Upper lobe of right lung (tissue), 1 donor: ENCODE measurements at places on chromosomes 7 and 10.

GRCh38 chr10:118307859-118308258 lies 34.3 kb downstream of the FAM204A start:
- DNase-seq: no peak

DNA sequence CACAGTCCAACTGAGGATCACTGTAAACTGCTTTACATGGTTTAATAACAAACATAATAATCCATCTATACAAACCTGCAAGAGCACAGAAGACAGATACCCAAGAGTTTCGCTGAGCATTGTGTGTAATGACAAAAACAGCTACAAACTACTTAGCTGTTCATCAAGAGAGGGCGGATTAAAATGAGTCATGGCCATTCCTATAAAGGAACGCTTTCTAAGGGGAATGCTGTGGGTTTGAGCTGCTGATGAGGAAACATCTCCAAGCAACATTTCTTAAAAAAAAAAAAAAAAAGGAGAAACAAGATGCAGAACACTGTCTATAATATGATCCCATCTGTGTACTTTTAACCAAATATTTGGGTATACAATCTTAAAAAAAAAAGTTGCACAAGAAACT lies 33.8 kb downstream of the VOPP1 start:
- DNase-seq: no peak

DNA sequence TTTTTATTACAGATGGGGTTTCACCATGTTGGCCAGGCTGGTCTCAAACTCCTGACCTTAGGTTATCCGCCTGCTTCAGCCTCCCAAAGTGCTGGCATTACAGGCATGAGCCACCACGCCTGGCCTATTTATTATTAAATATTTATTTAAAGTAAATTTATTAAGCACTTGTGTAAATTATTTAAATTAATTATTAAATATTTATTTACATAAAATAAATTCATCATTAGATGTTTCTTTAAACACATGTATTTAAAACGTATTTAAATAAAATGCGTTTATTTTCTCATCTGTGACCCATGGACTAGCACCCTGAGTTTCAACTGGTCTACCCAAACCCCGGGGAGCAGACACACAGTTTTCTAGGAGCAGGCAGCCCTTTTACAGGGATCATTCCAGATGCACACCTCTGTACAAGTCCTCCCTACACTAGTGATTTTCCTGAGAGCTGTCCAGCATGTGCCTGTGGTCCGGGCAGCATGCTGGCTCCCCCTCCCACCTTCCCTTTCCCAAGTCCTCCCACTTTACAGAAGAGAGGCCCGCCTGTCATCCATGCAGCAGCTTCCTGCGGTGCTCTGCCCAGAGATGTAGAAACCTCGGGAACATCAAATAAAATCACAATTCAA lies 89.2 kb upstream of the ATP6V0A4 start:
- DNase-seq: no peak

DNA sequence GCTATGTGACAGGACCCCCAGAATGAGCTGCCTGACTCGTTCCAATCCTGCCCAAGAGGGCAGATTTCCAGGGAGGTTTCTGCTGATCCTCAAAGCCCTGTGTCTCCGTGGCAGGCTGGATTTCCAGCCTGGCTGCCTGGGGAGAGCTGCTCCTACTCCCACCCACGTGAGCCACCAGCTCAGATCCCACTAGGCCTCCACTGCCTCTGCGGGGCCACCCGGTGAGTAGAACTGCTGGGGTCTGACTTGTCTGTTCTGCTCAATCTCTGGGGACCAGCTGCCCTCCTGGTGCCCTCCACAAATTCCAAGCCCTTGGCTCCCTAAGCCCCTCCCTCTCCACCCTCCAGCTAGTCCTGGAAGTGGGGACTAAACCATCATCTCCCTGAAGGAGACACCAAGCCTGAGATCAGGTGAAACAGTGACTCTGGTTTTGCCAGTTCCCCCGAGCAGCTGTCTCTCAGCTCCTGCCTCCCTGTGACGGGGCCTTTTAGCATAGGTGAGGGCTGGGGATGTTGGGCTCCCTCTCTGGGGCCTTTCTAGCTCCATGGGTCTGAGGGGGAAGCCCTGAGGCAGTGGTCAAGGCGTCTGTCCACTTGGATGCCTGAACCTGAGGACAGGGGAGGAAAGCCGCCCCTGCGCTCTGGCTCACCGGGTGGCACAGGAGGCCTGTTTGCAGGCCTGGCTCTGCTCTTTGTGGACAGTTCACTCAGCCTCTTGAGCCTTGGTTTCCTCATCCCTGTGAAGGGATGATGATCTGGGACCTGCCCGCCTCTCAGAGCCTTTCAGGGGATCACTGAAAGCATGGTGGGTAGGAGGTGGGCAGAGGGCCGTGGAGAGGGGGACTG lies 5.6 kb downstream of the FAM241B start:
- no peak for DNase-seq

- DNase-seq: no peak
Measured at GRCh38 chr7:77399816-77400215, 16.3 kb downstream of the GSAP start.

DNA sequence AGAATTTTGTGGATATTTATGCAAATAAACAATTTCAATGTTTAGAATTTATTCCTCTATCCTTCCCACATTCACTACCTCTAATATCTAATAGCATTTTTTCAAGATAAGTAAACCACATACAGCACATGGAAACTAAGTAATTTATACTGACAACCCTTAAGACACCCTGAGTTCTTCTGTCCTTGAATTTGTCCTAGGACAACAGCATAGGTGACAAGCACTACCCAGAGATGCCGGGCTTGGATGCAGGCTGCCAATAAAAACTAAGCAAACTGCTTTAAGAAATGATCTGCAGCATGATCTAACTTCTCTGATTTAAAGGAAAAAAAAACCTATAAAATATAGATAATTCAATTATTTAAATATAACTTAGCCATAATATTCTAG lies 22.7 kb downstream of the NT5C3A start:
- DNase-seq: no peak

DNA sequence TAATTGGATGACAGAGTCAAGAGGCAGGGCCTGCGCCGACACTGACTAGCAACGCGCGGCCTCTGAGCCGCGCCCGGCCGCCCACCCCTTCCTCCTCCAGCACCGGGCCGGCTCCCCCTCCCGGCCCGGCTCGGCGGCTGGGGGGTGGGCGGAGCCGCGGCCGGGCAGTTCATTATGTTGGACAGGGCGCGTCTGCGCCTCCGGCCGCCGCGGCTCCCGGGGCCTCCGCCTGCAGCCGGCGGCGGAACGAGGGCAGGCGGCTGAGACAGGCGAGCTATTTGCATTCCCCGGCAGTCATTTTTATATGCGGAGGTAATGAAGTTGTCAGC lies 106.7 kb downstream of the SNX10 start:
- peak; percentile 90 for DNase-seq

GRCh38 chr7:26293569-26294308 lies 2.1 kb downstream of the SNX10 start:
- DNase-seq: no peak

GRCh38 chr7:98240961-98241673 lies 10.9 kb downstream of the TECPR1 start:
- DNase-seq: no peak

GRCh38 chr10:25547382-25547781 lies 372.6 kb downstream of the GPR158 start:
- no peak for DNase-seq

GRCh38 chr10:29377333-29377961 lies 88.6 kb downstream of the LYZL1 start:
- no peak for DNase-seq

GRCh38 chr10:5964736-5965135 lies 12.6 kb downstream of the IL15RA start:
- DNase-seq: no peak

DNA sequence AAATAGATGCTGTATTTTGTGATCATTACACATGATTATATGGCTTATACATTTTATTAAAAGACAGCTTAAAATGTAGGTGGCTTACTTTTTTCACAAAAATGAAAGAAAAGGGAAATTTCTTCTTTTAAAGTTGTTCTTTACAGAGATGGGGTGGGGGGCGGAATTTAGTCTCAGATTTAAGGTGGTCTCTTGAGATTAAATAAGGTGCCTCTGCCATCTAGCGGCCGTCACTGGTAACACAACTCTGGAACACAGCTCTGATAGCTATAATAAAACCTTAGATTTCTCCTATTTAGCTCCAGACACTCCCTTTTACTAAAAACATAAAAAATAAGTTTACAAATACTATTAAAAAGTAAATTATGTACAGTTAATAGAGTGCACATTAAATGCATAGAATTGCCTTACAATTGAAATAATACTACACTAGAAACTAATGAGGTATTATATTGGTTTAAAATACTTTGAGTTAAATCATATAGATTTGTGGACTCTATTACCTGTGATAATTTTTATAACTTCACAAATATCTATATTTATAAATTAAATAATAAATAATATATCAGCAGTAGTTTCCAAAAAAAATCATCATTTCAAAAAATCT lies 210.9 kb downstream of the DGKB start:
- no peak for DNase-seq

- no peak for DNase-seq
Measured at GRCh38 chr7:128836729-128837348, 6.6 kb downstream of the FLNC start.

DNA sequence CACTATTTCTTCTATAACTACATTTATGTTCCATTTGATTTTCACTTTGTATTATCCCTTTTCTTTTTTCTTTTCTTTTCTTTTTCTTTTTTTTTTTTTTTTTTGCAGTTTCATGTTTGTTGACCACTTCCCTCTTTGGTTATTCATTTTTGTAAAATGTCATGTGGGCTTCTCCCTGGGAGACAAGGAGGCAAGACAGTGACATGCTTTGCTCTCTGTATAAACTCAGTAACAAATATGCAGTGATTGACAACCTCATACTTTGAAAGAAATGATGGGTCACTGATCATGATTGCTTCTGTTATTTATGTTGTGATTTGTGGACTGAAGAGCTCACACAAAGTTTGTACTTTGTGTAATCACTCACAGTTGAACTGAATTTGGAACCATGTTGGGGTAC lies 90.2 kb upstream of the ABI1 start:
- no peak for DNase-seq

GRCh38 chr10:93712593-93712992 lies 10.2 kb upstream of the FRA10AC1 start:
- no peak for DNase-seq

- no peak for DNase-seq
Measured at GRCh38 chr7:54898659-54899340, 120.0 kb upstream of the EGFR start.

GRCh38 chr7:128887169-128888038 lies 23.1 kb downstream of the KCP start:
- DNase-seq: peak; percentile 11

DNA sequence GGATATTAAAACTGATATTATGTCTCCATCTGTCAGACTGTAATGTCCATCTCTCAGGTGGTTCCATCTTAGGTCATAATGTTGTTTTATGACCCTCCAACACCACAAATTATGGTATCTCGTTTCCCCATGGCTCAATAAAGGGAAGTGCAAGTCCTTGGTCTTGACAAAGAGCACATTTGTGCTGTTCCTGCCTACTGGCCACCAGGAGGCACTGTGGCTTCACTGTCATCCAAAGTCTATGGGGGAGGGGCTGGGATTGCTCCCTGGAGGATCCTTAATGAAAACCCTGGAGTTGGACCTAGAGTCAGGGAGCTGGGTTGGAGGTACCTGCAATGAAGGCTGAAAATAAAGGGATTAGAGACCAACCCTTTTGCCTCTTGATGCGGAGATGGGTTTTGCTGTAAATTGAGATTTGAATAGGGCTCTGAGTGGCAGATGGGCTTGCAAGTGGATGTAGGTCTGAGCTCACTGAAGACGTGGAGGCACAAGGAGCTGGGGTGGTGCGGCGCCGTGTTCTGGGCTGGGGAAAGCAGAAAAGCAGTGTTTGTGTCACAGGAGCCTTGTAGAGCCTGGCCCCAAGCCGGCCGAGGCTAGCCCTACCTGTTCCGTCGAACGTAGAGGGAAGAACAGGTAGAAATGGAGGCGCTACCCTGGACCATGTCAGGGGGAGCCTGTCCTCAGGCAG lies 180.5 kb upstream of the PRSS58 start:
- no peak for DNase-seq

- no peak for DNase-seq
Measured at GRCh38 chr7:124187962-124188361, 155.1 kb upstream of the TMEM229A start.

GRCh38 chr7:154817224-154817896 lies 185.6 kb downstream of the PAXIP1 start:
- no peak for DNase-seq

DNA sequence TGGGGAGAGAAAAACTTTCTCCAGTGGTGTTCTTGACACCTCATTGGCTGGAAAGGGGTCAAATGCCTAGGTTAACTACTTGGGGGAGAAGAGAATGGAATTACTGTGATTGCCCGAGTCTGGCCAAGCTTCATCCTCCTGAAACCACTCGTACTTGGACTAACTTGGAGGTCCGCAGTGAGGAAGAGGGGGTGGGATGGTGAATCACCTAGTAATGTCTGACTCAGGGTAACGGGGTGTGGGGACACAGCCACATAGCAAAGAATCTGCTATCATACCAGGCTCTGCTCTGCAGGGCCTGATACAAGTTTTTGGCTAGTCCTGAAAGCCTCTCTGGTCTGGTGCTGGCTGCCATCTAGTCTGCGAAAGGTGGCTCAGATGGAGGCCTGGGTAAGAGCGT lies 190.9 kb downstream of the RPS24 start:
- no peak for DNase-seq

- DNase-seq: peak; percentile 73
Measured at GRCh38 chr7:5422396-5423305, 983 bp downstream of the TNRC18 start.

- no peak for DNase-seq
Measured at GRCh38 chr10:113928830-113929229, 74.4 kb downstream of the NHLRC2 start.

DNA sequence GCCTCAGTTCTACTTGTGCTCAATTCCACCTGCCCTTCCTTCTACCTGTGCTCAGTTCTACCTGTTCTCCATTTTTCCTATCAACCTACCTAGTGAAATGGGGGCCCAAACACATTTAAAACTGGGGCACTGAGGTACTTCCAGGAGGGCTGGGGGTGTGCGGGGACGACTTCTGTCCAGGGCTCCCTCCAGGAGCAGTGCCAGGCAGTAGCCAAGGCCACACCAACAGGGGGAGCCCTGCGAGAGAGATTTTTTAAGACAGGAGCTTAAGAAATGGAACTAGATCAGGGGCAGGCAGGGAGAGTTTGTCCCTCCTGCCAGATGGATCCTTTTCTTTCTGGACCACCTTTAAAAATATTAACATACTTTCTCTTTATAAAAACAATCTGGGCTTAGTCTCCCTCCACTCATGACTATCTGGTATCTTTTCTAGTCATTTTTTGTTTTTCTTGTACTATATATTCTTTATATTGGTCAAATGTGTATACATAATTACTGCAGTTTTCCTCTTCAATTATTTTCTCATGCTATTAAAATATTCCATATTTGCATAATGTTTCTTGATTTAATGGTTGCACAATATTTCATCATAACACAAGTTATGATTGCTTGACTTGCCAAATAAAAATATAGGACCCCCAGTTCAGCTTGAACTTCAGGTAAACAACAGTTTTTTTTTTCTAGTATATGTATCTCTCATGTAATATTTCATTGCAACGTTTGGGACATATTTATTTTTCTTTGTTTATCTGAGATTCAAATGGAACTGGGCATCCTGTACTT lies 47.3 kb upstream of the INSYN2A start:
- DNase-seq: no peak

- no peak for DNase-seq
Measured at GRCh38 chr10:11578802-11579255, 32.6 kb downstream of the USP6NL start.

GRCh38 chr7:158228986-158229385 lies 358.6 kb downstream of the PTPRN2 start:
- DNase-seq: no peak

GRCh38 chr10:86300931-86301830 lies 65.4 kb downstream of the GRID1 start:
- DNase-seq: peak; percentile 41
